ENCODE measurements at places on chromosomes 3 and 15.

DNA sequence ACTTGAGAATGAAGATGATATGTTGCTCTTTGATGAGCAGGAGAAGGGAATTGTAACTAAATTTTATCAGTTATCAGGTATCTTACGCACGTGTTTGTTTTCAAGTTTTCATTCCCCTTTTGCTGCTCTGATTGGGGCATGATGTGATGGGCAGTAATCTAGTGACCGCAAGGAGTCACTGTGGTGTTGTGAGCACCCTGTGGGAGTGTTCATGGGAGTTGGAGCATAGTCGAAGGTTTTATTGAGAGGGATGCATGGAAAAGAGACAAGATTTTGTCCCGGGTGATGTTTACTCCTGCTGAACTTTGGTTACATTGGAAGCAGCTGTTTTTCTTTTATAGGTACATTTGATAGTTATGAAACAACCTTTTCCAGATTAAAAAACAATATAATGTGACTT, 2.1 kb downstream of the FAN1 start:
- DNase-seq = no peak

DNA sequence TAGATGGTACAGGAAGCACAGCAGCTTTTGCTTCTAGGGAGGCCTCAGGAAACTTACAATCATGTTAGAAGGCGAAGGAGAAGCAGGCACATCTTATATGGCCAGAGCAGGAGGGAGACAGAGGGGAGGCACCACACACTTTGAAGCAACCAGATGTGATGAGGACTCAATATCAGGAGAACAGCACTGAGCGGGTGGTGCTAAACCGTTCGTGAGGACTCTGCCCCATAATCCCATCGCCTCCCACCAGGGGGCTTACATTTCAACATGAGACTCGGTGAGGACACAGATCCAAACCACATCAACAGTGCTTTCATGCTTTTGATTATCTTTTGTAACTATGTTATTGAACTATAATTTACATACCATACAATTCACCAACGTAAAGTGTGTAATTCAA, 7.6 kb upstream of the TMEM44 start:
- no peak for DNase-seq

DNA sequence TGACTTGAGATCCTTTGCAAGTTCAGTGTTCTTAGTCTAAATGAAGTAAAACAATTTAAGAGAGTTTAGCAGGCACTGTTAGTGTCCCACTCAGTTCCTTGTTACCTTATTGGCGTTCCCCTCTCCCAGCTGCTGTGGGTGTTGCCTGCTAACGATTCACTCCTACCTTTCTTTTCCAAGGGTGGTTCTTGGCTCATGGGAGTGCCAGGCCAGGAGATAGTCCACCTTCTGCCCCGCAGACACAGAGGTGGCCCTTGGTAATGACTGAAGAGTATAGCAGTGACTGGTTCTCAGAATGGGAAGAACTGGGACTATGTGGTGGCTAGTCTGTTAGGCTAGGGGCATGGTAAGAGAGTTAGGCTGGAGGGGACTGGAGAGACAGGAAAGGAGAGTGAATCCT, 240.4 kb downstream of the EDEM1 start:
- no peak for DNase-seq

DNA sequence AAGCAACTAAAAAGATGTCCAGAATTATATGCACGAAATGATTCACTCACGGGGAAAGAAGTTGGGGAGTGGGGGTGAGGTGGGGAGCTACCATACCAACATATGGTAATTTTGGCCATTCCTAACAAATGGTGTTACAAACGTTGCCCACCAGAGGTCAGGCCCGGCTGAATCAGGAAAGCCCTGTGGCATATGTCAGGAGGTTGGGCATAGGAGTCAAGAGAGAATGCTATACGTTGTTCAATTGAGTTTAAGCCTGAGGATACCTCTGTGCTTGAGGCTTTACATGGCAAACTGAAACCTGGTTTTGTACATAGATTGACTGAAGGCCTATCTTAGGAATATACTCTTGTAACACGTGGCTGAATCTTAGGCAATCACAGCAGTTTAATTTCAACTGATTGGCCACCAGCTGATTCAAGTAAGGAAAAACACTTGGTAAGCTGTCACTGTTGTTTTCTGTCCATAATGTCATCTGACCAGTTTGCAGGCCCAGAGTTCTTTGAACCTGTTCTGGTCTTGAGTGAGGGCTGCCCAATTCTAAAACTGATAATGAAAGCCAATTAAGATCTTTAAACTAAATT, 23.4 kb upstream of the SLC2A2 start:
- no peak for DNase-seq

DNA sequence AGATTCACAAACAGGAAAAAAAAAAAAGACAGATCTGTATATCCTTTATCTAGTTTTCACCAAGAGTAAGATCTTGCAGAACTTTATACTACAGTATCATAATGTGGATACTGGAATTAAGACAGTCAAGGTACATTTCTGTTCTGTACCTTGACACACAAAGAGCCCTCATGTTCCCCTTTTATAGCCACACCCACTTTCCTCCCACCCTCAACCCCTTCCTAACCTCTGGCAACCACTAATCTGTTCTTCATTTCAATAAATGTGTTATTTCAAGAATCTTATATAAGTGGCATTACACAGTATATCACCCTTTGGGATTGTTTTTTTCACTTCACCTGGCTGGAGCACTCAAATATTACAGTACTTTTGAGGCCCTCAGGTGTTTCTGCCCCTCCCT, 3.6 kb upstream of the RAB6B start:
- DNase-seq = no peak

DNA sequence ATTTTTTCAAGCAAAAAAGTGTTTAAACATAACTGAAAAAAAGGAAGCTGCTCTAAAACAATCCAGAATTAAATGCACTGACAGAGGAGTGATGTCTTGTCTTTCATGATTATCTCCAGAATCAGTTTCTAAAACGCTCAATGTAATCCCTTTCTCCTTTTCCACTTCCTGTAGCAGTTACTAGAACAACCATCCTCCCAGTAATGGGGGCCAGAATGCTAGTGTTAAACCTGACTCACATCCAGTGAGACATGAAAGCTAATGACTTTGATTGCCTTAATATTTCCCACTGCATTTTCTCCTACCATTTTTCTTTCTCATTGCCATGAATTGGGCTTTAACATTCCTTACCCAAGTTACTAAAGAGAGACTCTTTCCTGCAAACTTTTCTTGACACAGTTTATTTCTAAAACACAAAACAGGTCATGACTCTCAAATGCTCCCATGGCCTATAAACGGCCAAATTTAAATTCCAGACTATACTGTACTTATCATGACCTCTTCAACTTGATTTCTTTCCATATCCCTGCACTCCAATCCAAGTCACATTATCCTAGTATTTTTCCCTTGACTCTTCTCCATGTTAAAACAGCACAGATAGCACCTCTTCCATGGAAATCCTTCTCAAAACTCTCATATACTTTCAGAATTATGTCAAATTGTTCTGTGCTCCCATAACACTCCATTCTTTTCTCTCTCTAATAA, 341.4 kb downstream of the NAALADL2 start:
- no peak for DNase-seq

DNA sequence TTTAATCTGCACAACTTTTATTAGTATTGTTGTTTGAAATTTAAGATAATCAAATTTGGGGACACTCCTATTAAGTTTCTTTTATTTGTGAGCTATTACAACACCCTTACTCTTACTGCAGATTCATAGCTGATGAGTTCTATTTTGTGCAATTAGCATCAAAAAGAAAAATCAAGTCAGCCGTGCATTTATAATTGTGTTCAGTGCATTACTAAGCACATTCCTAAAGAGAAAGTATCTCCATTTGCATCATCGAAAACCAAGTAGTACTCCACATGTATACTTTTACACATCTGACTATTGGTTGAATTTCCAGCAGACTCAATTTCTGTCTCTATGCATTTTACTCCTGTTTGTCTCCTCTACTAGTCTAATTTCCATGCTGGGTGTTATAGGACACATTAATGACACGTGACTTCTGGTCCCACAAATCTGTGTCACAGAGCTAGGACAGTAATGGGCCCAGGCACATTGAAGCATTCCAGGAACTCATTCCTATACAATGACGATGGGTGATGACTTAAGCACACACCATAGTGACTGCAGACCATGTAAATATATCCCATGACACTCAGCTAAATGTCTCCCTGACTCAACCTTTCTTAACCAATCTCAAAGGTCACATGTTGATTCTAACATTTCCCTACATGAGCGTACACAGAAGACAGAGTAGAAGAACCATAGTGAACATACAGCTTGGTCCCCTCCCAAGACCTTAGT, 477.5 kb downstream of the LPP start:
- DNase-seq = no peak

Data from uterus (tissue), 4 donors.